Head of caudate nucleus (tissue), 42 donors: ENCODE measurements at places on chromosomes 1 and 21.

DNA sequence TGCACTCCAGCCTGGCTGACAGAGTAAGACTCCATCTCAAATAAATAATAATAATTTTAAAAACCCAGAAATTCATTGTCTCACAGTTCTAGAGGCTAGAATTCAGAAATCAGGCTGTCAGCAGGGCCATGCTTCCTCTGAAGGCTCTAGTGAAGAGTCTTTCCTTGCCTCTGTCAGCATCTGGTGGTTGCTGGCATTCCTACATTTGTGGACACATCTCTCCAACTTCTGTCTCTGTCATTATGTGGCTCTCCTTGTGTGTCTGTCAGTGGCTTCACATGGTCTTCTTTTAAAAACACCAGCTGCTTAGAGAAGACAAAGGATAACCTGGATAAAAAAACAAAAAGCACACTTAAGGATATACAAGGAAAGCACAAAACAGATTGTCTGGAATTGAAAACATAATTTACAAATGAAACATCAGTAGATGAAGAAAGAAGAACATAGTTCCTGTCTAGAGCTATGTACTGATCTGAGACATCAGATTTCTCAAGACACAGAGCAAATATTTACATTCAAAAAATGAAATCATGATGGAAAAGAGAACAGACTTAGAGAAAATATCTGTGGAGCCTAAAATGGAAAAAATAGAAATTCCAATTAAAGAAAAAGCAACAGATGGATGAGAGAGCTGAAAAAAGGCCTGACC, 32.7 kb upstream of the ASB17 start:
- no peak for DNase-seq

- no peak for DNase-seq
Observed at GRCh38 chr1:8597455-8597854, 220.0 kb downstream of the RERE start.

- DNase-seq = no peak
Observed at GRCh38 chr1:118223426-118223825, 38.4 kb upstream of the SPAG17 start.

DNA sequence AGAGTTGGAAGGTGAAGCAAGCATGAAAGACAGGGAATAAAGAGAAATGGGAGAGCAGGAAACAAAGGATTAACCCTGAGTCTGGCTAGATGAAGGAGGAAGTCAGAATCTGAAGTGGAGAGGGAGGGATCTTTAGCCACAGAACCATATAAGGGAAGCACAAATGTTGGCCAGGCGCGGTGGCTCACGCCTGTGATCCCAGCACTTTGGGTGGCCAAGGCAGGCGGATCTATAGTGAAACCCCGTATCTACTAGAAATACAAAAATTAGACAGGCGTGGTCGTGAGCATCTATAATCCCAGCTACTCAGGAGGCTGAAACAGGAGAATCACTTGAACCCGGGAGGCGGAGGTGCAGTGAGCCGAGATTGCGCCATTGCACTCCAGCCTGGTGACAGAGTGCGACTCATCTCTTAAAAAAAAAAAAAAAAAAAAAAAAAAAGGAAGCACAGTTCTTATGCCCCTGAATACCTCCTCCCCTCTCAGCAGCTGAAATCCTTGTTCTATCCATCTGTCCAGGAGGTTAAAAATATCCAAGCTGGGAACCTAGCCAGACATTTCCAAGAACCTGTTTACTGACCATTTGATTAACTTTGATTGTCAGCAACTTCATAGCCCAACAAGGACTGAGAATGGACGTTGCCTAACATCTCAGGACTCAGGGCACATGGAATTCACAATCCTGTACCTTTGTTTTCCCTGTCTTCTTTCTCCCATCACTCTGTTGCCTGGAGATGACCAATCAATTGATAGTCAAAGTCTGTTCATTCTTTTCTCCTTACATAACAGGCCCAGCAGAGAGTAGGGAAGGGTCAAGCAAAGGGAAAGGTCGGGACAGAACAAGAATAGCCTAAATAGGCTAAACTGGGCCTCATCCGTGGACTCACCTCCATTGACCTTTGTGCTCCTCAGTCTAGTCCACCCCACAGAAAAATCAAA, 10.6 kb downstream of the TXNIP start:
- DNase-seq = no peak

DNA sequence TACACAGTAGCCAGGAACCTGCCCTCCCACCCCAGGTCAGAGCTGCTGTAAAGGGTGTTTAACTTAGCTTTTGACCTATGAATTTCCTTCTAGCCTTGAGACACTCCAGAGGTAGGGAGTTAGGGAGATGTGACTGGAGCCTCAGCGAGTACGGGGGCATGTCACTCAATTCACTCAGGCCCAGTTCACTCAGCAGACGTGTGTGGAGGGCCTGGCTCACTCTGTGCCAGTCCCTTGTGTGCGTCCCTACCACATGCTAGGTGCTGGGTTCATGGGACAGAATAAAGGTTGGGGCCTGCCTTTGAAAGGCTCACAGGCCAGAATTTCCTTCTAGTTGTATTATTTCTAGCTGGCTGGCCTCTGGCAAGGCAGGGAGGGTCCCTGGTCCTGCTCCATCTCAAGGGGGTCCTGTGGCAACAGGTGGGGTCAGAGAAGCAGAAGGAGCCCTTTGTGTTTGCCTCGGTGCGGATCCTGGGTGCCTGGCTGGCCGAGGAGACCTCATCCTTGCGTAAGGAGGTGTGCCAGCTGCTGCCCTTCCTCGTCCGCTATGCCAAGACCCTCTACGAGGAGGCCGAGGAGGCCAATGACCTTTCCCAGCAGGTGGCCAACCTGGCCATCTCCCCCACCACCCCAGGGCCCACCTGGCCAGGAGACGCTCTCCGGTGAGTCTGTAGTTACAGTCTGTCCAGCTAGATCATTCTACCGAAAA, 4.5 kb downstream of the NCDN start:
- no peak for DNase-seq

DNA sequence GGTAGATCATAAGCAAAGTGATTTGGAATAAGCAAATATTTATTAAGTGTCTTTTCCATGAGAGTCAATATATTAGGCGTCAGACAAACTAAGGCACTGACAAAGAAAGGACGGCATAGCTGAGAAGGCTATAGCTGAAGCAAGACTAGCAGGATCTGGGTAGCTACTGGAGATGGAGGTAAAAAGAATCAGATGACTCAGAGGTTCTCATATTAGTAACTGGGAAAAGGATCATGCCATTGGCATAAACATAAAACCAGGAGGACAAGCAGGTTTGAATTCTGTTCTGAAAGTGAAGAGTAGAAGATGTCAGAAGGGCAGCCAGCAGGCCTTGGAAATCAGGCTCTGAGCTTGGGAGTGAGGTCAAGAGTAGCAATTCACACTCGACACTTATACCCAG, 531.9 kb downstream of the PTPRC start:
- DNase-seq = no peak

- no peak for DNase-seq
Observed at GRCh38 chr1:97814121-97814520, 106.7 kb downstream of the DPYD start.

DNA sequence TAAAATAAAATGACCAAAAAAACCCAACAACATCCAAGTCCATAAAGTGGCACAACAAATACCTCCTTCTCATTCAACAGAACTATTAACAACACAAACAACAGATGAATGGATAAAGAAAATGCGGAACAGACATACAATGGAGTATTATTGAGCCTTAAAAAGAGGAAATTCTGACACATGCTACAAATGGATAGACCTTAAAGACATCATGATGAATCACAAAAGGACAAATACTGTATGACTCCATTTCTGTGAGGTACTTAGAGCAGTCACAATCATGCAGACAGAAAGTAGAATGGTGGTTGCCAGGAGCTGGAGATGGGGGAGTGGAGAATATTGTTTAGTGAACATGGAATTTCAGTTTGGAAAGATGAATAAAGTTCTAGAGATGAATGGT, 42.6 kb downstream of the EYA3 start:
- DNase-seq = no peak

DNA sequence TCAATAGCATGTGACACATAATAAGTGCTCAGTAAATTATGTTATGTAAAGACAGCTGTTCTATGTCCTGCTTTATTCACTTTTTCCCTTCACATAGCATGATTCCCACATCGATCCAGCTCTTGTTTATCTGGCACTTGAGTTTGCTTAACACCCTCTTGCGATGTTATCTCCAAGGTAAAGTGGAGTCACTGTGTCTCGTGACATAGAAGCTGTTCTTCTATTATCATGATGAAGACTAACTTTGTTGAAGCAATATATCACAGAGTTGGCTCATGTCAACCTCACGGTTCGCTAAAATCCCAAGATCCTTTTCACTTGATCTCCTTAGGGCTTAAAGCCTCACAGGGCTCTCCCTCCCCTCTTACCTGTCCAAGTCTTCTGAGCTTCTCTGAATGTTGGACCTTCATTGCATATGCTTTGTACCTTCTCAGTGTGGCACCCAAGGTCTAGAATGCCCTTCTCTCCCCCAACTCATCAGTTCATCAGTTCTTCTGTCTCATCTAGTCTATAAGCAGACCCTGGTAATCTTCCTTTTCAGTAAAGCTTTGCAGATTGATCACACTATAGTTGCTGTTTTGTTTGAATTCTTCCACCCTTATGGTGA, 38.0 kb downstream of the PLXNA2 start:
- no peak for DNase-seq

DNA sequence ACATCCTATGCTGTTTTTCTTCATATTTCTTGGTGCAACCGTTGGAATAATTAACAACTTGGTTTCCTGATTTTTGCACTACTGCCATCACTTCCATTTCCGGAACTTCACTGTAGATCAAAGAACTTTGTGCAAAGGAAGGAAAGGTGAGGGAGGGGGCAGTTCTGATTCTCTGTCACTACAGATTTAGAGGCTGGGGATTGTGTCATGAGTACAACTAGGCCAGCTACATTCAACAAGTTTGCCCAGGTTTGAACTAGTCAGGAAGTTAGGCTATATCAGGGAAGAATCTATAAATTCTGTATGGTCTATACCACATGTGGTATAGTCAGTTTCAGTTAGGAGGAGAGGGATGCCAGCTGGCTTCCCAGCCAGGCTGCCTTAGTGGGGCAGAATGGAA, 84.2 kb downstream of the RGL1 start:
- DNase-seq = no peak

DNA sequence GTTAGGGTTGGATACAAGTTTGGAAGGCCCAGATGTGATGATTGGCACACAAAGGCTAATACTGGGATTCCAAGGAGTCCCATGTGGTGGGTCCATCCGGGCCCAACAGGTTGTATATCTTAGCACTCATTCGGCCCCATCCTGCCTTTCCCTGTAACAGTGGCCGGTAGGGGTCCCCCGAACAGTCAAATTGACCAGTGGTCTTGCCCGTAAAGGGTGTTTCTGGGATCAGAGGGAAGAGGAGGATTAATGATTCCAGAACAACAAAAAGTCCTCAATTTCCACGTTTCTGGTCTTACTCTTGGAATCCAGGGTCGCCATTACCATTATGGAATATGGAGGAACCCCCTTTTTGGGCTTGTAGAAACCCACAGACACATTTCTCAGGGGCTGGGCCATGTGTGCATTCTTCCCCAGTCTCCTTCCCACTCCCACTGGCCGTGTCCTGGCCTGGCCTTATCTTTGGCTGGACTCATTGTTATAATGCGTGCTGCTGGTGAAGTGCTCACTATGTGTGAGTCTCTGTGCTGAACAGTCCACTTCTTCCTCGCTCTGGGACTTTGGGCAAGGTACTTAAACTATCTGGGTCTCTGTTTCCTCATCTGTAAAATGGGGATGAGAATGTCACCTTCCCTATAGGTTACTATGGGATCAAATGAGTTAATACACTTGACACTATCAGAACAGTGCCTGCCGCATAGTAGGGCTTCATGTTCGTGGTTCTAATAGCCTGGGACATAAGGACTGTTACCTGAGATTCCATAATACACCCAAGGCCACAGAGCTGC, 161.8 kb downstream of the DYRK1A start:
- DNase-seq = no peak

- DNase-seq = no peak
Observed at GRCh38 chr1:56933161-56933560, 32.7 kb downstream of the C8B start.

GRCh38 chr1:234629026-234629425, 19.0 kb upstream of the IRF2BP2 start:
- no peak for DNase-seq

DNA sequence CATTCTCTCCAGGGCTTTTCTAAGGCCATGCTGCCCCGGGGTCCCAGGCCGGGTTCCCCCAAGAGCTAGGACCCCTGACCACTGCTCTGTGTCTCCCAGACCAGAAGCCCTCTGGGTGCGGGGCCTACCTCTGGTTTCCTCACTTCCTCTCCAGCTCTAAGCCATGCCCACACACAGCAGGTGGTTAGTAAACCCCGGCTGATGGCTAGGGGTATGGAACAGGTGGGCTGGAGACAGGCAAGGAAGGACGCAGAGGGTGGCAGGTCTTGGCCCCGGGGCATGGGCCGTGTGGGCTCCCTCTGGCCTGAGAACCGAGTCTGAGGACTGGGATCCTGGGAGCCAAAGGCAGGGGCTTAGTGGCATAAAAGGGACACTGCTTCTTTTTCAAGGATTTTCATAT, 15.9 kb upstream of the PLCH2 start:
- DNase-seq = no peak
